ENCODE measurements at places on chromosomes 13 and 19. TPM values are rescaled to one million over a fixed set of nuclear protein-coding genes. Genes with fewer than 3 reads are reported as not detected.

APOC1 gene
- not detected for total RNA-seq

MIER2 gene
- 23.8 TPM for total RNA-seq

ZNF536 gene
- not detected for total RNA-seq

POU4F1 gene
- 0.23 TPM for total RNA-seq

TNFSF9 gene
- total RNA-seq = 4.7 TPM

NKPD1 gene
- 0.14 TPM for total RNA-seq

ZNF737 gene
- 11.7 TPM for total RNA-seq

FCAR gene
- not detected for total RNA-seq

MAST1 gene
- 2.5 TPM for total RNA-seq

CLDN10 gene
- total RNA-seq = not detected

ARHGEF7 gene
- total RNA-seq = 58.7 TPM

ERICH6B gene
- not detected for total RNA-seq

SMIM44 gene
- not detected for total RNA-seq

CLEC17A gene
- total RNA-seq = not detected
